ENCODE measurements at places on chromosomes 13 and 19.
A peak's percentile ranks its signal among the peaks of the same experiment; 100 is the strongest.

DNA sequence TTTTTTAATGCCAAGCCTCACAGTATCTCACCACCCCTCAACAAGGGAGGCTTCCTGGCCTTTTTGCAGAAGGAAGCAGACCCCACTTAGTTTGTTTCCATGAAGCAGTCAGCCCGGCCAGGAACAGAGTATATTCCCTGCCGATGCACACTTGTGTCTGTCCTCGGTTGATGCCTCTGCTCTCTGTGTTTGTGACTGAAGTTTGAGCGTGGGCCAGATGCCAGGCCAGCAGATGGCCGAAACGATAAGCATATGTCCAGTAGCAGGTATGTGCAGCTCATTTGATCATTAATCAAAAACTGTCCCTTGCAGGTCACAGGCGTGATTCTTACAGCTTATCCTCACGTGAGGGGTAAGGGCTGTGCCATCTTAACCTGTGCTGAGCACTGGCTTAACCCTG is 144.0 kb downstream of the IRS2 start:
- no peak overlapping the region for H3K4me3 ChIP-seq
- peaks cover 10% of the 10 kb centered on the region for H3K36me3 ChIP-seq
- H3K27ac ChIP-seq = no peak overlapping the region
- H3K4me1 ChIP-seq = peaks cover 6% of the 10 kb centered on the region

- H3K36me3 ChIP-seq = peaks cover 22% of the 10 kb centered on the region
- peak overlapping the region; percentile 49 for H3K4me3 ChIP-seq
- H3K4me1 ChIP-seq = peaks cover 7% of the 10 kb centered on the region
- peaks cover 37% of the 10 kb centered on the region for H3K27me3 ChIP-seq
- no peak for DNase-seq
Observed at GRCh38 chr13:75813323-75813722, 177.2 kb downstream of the LMO7 start.

DNA sequence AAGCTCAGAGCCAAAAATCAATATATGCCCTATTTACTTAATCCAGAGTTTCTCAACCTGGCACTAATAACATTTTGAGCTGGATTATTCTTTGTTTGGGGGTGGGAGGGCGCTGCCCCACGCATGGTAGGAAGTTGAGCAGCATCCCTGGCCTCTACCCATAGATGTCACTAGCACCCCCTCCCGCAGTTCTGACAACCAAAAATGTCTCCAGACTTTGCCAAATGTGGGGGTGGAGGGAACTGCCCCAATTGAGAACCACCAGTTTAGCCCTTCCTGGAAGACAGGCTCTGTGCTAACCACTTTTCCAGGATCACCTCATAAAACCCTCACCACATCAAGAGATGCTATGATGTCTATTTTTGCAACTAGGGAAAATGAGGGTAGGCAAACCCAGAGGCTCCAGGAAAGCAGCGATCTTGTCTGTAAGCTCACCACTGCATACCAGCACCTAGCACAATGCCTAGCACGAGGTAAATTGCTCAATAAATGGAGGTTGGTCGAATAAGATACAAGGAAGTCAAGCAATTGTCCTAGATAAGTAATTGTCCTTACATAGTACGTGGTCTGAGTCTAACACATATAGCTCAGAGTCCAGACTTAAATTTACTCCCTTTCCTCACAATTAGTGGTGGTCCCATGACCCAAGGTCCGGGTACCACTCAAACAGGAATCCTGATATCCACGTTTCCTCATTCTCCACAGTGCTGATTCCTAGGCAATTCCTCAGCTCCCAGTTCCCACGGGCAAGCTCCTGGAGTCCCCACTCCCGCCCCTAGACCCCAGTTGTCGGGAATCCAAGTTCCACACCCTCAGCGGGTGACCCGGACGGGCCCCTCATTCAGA is 892 bp downstream of the TRIR start:
- DNase-seq = peak; percentile 65
- H3K36me3 ChIP-seq = peaks cover 36% of the 10 kb centered on the region
- peak overlapping the region; percentile 98 for H3K4me3 ChIP-seq
- H3K4me1 ChIP-seq = peaks cover 36% of the 10 kb centered on the region
- peaks cover 4% of the 10 kb centered on the region for H3K27me3 ChIP-seq

GRCh38 chr13:34751044-34751443 is 191.0 kb upstream of the NBEA start:
- H3K27me3 ChIP-seq = peaks cover 3% of the 10 kb centered on the region
- H3K27ac ChIP-seq = no peak overlapping the region
- no peak for DNase-seq
- no peak overlapping the region for H3K4me3 ChIP-seq
- H3K36me3 ChIP-seq = no peaks in the 10 kb centered on the region

- H3K4me1 ChIP-seq = peaks cover 45% of the 10 kb centered on the region
- H3K36me3 ChIP-seq = peaks cover 28% of the 10 kb centered on the region
- DNase-seq = peak; percentile 46
- H3K27ac ChIP-seq = 0 out of 2 replicates have a peak overlapping the region, but pooled peaks have one; percentile 6
- H3K4me3 ChIP-seq = no peak overlapping the region
Observed at GRCh38 chr13:29758531-29759114, 91.8 kb downstream of the UBL3 start.

- no peak for DNase-seq
- no peaks in the 10 kb centered on the region for H3K36me3 ChIP-seq
- H3K4me1 ChIP-seq = no peaks in the 10 kb centered on the region
- H3K27ac ChIP-seq = no peak overlapping the region
- no peak overlapping the region for H3K4me3 ChIP-seq
Observed at GRCh38 chr13:63408331-63409189, 1992.9 kb upstream of the PCDH20 start.

GRCh38 chr19:4144666-4145249 is 8.7 kb upstream of the CREB3L3 start:
- no peaks in the 10 kb centered on the region for H3K36me3 ChIP-seq
- peak overlapping the region; percentile 60 for H3K27ac ChIP-seq
- 0 out of 2 replicates have a peak overlapping the region, but pooled peaks have one; percentile 23 for H3K4me3 ChIP-seq
- DNase-seq = peak; percentile 7
- peaks cover 2% of the 10 kb centered on the region for H3K27me3 ChIP-seq
- H3K4me1 ChIP-seq = peaks cover 22% of the 10 kb centered on the region
